ENCODE measurements at places on chromosomes 1 and 21. TPM values are rescaled to one million over a fixed set of nuclear protein-coding genes. Genes with fewer than 3 reads are reported as not detected.

Gene S100A9
- not detected for total RNA-seq

- DNase-seq, result no peak
Measured at GRCh38 chr21:44552136-44552535, 831 bp upstream of the KRTAP10-2 start.

DNA sequence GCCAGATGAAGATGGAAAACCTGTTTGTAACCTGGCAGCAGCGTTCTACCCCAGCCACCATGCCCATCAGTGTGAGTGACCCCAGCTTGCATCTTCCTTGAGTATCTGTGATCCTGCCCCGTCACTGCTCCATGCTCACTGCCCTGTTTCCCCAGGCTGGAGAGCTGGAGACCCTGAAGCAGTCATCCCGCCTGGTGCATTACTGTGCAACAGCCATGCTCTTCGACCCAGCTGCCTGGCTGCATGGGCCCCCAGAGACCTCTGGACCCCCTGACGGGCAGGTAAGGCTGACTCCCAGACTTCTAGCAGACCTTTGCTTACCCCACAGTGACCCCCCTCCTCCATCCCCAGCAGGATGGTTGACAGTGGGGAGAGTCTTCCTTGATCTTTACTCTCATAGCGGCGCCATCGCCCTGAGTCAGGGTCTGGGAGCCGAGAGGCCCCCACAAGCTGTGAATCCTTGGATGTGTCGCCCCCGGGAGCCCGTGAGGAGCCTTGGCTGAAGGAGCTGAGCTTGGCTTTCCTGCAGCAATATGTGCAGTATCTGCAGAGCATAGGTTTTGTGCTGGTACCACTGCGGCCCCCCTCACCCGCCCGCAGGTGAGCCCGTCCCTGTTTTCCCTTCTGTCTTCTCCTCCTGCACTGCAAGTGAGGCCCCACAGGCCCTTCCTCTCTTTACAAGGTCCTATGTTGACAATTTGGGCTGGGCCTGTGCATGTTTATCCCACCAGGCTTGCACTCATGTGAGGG, 10.4 kb downstream of the HYI start:
- no peak for DNase-seq

Gene KIF17
- total RNA-seq, result 0.74 TPM

DNA sequence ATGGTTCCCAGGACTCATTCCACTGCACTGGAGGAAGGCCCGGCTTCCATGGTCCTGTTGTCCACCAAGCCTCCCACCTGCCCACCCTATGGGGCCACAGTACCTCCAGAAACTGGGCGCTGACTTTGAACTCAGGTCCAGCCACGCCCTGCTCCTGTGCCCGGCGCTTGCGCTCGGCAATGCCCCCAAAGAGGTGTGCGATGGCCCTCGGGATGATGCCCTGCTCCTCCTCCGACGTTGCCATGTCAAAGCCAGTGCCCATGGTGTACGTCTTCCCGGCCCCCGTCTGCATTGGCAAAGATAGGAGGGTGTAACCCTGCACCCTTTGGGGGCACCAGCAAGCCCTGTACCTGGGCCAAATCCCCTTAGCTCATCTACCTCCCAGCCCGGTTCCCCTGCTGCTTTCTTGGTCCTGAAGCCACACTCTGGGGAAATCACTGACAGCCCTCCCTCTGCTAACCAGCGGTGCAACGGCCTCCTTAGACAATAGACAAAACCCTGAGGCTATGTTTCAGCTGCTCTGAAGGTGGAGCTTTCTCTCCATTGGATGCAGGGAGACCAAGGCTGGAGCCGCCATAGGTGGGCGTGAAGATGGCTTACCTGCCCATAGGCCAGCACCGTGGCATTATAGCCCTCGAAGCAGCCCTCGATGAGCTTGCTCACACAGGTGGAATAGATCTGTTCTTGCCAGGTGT, 14.7 kb downstream of the KIF21B start:
- DNase-seq, result no peak

Gene FLAD1
- total RNA-seq, result 57.9 TPM

Gene RUNX1
- total RNA-seq, result 44.6 TPM

Gene PARS2
- 5.3 TPM for total RNA-seq

Gene TNNI3K
- not detected for total RNA-seq

DNA sequence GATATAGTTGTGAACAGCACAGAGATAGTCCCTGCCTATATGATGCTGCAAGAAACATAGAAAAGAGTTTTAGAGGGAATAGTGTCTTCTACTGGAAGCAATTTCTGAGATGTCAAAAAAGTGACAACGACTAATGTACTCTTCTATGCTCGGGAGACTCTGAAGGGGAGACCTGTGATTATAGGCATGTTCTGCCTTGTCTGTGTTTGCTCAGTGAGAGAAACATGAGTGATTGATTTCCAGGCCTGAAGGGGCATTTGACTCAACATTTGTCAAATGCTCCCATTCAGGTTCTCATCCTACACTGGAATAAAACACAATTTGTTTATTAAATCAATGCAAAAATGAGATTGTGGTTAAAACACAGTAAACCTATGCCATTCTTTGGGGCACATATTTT, 131.8 kb downstream of the CTH start:
- no peak for DNase-seq

Gene ADORA3
- total RNA-seq, result not detected

- no peak for DNase-seq
Measured at GRCh38 chr1:3062616-3063378, 6.2 kb upstream of the PRDM16 start.

DNA sequence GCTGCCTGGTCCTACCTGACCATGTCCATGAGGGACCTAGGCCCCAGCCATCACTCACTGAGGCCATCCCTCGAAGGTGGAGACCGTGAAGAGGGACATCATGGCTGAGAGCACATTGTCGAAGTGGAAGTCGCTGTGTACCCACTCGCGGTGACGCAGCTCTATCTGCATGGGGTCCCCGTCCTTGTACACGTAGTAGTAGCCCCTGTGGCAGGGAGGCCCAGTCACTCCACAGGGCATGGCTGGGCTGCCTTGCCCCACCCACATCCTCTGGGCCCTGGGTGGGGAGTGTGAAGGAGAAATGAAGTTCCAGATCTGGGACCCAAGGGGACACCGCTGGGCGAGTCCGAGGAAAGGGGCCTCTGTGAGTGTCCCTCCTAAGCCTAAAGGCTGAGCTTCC, 38.4 kb upstream of the KIF21B start:
- DNase-seq, result no peak

Gene PIK3C2B
- total RNA-seq, result 43.9 TPM

Gene VTCN1
- not detected for total RNA-seq

DNA sequence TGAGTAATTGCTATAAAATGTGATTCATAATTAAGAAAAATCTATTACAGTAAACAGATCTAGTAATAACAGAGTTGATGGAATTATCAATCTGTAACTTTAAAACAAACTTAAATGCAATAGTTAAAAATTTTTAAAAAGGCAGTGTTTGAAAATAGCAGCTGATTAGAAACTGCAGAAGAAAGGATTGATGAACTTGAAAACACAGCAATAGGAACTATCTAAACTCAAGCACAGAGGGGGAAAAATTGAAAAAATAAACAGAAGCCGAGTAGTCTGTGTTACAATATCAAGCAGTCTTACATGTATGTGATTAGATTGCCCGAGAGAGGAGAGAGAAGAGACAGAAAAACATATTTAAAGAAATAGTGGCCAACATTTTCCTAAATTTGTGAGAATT, 569.0 kb upstream of the B3GALT2 start:
- no peak for DNase-seq

DNA sequence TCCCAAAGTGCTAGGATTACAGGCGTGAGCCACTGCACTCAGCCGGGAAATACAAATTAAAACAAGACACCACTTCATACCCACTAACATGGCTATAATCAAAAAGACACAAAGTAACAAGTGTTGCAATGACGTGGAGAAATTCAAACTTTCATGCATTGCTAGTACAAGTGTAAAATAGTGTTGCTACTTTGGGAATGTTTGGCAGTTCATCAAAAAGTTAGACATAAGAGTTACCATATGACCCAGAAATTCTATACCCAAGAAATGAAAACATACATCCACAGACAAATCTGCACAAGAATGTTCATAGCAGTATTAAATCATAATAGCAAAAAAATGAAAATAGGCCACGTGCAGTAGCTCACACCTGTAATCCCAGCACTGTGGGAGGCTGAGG, 16.4 kb downstream of the FOXJ3 start:
- no peak for DNase-seq

- DNase-seq, result no peak
Measured at GRCh38 chr1:244065063-244065793, 14.1 kb downstream of the ZBTB18 start.
